ENCODE measurements at places on chromosomes 5 and 9. TPM values are rescaled to one million over a fixed set of nuclear protein-coding genes. Genes with fewer than 3 reads are reported as not detected.

DNA sequence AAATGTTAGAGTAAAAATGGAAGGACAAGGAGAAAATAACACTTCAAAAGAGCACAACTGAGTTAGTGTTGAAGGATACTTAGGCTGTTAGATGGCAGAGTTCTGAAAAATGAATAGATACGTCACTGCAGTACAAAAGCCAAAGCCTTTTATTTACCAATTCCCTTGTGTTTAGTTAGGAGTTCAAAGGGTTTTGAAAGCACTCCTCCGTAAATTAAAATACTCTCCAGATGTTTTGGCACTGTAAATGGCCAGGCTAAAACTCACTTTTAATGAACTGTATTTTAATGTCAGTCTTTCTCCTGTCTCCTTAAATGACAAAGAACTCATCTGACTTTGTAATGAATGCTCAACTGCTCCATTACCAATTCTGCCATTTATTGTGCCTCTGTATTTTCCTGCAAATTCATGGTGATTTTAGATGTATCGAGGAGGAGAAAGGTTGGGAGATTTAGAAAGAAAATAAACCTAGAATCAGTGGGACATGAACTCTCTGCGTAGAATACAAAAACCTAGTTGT is 1727.2 kb downstream of the MAT2B start:
- DNase-seq, result no peak
- H3K27me3 ChIP-seq, result no peaks in the 10 kb centered on the region
- no peak overlapping the region for H3K27ac ChIP-seq
- H3K4me1 ChIP-seq, result no peaks in the 10 kb centered on the region
- no peak overlapping the region for H3K4me3 ChIP-seq
- no peaks in the 10 kb centered on the region for H3K36me3 ChIP-seq

DNA sequence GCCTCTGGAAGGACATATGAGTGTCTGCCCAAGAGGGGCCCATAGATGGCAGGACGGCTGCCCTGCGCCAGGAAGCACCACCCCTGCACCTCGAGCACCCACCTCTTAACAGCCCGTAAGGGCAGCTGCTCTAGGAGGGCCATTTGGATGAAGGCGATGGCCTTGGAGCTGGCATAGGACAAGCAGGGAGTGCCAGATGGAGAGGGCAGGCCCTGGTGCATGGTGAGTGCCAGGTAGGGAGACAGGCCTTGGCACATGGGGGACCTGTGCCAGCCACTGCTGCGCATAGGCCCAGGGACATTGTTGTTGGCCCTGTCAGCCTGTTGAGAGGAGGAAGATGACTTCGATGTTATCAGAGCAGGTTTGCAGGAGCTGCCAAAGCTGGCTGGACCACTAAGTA is 134.2 kb downstream of the SLC25A46 start:
- H3K4me1 ChIP-seq, result no peaks in the 10 kb centered on the region
- H3K4me3 ChIP-seq, result no peak overlapping the region
- H3K27ac ChIP-seq, result no peak overlapping the region
- H3K36me3 ChIP-seq, result no peaks in the 10 kb centered on the region
- no peak for DNase-seq
- H3K27me3 ChIP-seq, result peaks cover 5% of the 10 kb centered on the region

GRCh38 chr9:127366594-127366993 is 30.4 kb upstream of the SLC2A8 start:
- no peak overlapping the region for H3K27ac ChIP-seq
- H3K4me1 ChIP-seq, result peaks cover 3% of the 10 kb centered on the region
- DNase-seq, result no peak
- H3K36me3 ChIP-seq, result no peaks in the 10 kb centered on the region

DNA sequence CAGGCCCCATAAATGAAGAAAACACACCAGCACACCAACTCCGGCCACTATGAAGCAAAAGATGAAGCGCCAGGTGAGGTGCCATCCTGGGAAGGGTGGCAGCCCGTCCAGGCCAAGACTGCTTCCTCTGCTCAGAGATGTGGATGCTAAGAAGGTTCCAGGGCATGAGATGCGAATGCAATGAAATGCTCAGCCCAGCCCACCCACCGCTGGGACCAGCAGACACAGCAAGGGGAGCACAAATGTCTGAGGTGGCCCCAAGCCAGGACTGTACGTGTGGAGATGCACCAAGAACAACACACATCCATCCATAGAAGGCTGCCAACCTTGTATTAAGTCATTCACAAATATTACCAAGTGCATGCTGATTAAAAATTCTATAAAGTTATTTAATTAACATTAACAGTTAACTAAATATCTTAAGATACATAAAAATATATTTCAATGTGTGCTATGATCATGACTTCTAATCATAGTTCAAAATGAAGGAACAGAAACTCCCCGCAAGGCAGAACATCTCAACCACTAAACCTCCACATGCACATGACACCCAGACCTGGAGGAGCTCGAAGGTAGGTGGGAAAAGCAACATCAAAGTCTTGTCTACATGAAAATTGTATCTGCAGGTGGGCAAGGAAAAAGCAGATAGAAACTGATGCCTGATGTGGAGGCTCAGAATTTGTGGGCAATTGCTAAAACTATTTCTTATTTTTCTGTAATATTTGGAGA is 43.7 kb downstream of the BICD2 start:
- H3K36me3 ChIP-seq, result peaks cover 24% of the 10 kb centered on the region
- no peak overlapping the region for H3K4me3 ChIP-seq
- H3K27me3 ChIP-seq, result no peaks in the 10 kb centered on the region
- DNase-seq, result peak; percentile 4
- H3K4me1 ChIP-seq, result peaks cover 10% of the 10 kb centered on the region

- H3K4me1 ChIP-seq, result no peaks in the 10 kb centered on the region
- H3K4me3 ChIP-seq, result no peak overlapping the region
- no peak for DNase-seq
- no peak overlapping the region for H3K27ac ChIP-seq
- H3K27me3 ChIP-seq, result peaks cover 7% of the 10 kb centered on the region
- H3K36me3 ChIP-seq, result no peaks in the 10 kb centered on the region
These were observed 113.3 kb upstream of the SLC1A3 start for GRCh38 chr5:36492984-36493654.

DNA sequence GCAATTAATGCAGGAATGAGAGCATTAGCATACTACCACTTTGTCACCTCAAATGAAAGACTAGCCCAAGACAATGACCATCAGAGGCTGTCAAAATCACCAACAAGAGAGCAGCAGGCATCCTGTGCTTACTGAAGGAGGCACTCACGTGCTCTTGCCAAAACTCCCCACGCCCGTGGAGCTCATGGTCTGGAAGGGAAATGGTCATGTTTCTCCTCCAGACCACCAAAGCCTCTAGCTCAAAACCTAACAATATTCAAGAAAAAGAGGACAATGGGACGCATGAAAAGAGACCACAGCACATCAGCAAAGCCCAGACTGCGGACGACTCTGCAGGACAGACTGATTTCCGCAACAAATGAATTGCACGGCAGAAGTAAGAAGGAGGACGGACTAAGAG is 12.8 kb downstream of the AKNA start:
- no peaks in the 10 kb centered on the region for H3K27me3 ChIP-seq
- H3K4me1 ChIP-seq, result peaks cover 94% of the 10 kb centered on the region
- no peak overlapping the region for H3K4me3 ChIP-seq
- H3K36me3 ChIP-seq, result peaks cover 90% of the 10 kb centered on the region
- DNase-seq, result no peak

- H3K27ac ChIP-seq, result no peak overlapping the region
- no peaks in the 10 kb centered on the region for H3K27me3 ChIP-seq
- H3K4me1 ChIP-seq, result no peaks in the 10 kb centered on the region
- H3K36me3 ChIP-seq, result no peaks in the 10 kb centered on the region
These were observed 131.1 kb upstream of the PHYKPL start for GRCh38 chr5:178363501-178364325.

- peaks cover 11% of the 10 kb centered on the region for H3K27me3 ChIP-seq
- no peak overlapping the region for H3K27ac ChIP-seq
- no peak overlapping the region for H3K4me3 ChIP-seq
- DNase-seq, result no peak
- H3K36me3 ChIP-seq, result no peaks in the 10 kb centered on the region
- peaks cover 15% of the 10 kb centered on the region for H3K4me1 ChIP-seq
These were observed 441.5 kb downstream of the ENC1 start for GRCh38 chr5:74199005-74199404.

DNA sequence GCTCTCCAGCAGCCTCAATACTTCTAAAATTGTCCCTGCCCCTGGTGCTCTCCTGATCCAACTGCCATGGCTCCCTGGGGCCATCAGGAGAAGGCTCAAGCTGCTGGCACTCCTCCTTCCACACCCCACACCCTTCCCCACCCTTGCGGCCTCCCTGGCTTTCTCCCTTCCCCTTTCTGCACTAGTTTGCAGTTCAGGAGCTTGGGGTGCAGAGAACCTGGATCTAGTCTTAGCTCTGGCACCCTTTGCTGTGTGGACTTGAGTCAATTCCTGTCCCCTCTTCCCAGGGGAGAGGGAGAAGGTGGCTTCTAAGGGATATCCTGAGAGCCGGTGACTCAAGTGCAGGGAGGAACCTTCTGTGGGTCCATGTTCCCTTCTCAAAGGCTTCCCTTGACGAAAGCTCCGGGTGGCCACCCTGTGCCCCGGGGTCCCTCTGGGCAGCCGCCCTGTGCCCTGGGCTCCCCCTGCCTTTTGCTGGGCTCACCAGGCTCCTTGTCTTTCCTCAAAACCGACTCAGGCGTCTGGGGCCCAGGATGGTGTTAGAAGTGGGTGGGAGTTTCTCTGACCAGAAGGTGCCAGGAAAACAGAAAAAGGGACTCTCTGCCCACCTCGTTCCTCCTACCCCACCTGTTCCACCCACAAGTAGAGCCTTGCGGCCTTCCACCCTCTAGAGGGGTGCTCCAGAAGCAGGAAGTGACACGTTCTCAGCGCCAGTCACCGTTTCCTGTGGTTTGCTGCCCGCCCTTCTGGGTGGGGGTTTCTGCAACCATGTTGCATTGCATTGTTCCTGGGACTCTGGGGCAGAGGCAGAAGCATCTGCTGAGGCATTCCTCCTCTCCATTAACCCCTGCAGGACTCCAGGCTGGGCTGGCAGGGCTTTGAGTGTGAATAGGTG is 15.0 kb downstream of the GLIPR2 start:
- peaks cover 63% of the 10 kb centered on the region for H3K36me3 ChIP-seq
- DNase-seq, result peak; percentile 92
- peaks cover 74% of the 10 kb centered on the region for H3K4me1 ChIP-seq
- peak overlapping the region; percentile 98 for H3K27ac ChIP-seq
- no peaks in the 10 kb centered on the region for H3K27me3 ChIP-seq

GRCh38 chr5:146860213-146860893 is 18.2 kb downstream of the PPP2R2B start:
- no peaks in the 10 kb centered on the region for H3K27me3 ChIP-seq
- no peak overlapping the region for H3K27ac ChIP-seq
- no peaks in the 10 kb centered on the region for H3K4me1 ChIP-seq

GRCh38 chr5:175589714-175590113 is 68.2 kb upstream of the HRH2 start:
- H3K27ac ChIP-seq, result no peak overlapping the region
- H3K4me3 ChIP-seq, result no peak overlapping the region
- no peaks in the 10 kb centered on the region for H3K4me1 ChIP-seq
- no peak for DNase-seq
- H3K36me3 ChIP-seq, result no peaks in the 10 kb centered on the region

- H3K4me1 ChIP-seq, result no peaks in the 10 kb centered on the region
- H3K27ac ChIP-seq, result no peak overlapping the region
- no peaks in the 10 kb centered on the region for H3K27me3 ChIP-seq
- DNase-seq, result no peak
These were observed 26.2 kb downstream of the TYRP1 start for GRCh38 chr9:12719431-12719830.

DNA sequence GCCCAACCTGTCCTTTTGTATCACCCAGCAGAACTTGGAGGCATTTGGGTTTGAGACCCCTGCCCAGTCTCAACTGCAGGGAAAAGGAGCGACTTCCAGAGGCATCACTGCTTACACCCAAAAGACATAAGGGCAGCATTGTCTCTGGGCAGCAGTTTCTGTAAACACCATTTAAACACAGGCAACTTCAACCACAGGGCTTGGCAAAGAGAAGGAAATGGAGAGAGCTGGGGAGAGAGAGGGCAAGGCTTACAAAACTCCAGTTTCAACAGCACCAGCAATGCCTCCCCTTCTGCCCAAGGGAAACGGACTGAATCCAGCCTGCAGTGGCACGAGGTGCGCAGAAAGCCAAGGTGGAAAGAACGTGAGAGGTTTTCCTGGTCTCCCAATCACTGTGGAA is 147.6 kb downstream of the ROR2 start:
- H3K36me3 ChIP-seq, result no peaks in the 10 kb centered on the region
- DNase-seq, result no peak
- no peak overlapping the region for H3K4me3 ChIP-seq

DNA sequence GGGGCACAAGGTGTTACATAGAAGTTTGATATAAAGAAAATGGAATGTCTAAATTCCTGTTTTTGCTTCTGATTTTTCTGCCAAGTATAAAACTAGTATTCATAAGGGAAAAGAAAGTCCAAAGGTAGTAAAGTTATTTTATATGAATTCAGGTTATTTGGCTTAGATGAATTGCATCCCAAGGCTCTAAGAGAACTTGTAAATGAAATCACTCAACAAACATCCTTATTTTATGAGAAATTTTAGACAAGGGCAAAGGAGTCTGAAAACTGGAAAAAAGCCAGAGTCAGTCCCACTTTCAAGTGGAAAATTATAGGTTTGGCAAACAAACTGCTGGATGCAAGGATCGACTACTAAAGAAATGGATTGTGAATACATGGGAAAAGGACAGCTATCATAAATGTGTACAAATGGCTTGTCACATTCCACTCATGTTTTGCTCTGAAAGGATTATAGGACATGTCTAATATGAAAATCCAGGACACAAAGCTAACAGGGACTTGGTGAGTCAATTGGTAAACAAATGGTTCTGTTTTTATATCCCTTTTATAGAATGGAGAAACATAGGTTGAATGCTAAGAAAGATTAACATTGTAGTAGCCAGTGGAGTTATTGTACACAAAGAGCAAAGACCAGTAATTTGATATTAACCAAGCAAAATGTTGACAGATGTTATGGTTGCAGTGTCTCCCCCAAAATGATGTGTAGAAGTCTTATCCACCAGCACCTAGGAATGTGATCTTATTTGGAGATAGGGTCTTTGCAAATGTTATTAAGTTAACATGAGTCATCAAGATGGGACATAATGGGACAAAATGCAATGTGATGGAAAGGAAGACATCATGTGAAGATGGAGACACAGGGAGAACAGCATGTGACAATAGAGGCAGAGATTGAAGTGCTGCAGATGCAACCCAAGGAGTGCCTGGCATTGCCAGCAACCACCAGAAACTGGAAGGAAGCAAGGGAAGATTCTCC is 495.7 kb downstream of the TLE1 start:
- H3K4me3 ChIP-seq, result no peak overlapping the region
- H3K27ac ChIP-seq, result no peak overlapping the region
- H3K27me3 ChIP-seq, result no peaks in the 10 kb centered on the region

GRCh38 chr5:30605693-30606268 is 587.7 kb upstream of the CDH6 start:
- H3K27me3 ChIP-seq, result no peaks in the 10 kb centered on the region
- no peak overlapping the region for H3K27ac ChIP-seq
- no peaks in the 10 kb centered on the region for H3K36me3 ChIP-seq

- H3K36me3 ChIP-seq, result peaks cover 30% of the 10 kb centered on the region
- H3K27ac ChIP-seq, result no peak overlapping the region
- H3K4me3 ChIP-seq, result no peak overlapping the region
- no peaks in the 10 kb centered on the region for H3K27me3 ChIP-seq
- peaks cover 12% of the 10 kb centered on the region for H3K4me1 ChIP-seq
- no peak for DNase-seq
These were observed 40.2 kb upstream of the ROPN1L start for GRCh38 chr5:10401498-10401897.

SLC34A3 gene
- total RNA-seq, result not detected

Data from activated CD4-positive, alpha-beta T cell treated with anti-CD3 and anti-CD28 coated beads, Interleukin-2, amount 10 ng/mL, durations not matched to agents 7 days and 5 days (primary cell).